ENCODE measurements at places on chromosomes 12 and 14.

DNA sequence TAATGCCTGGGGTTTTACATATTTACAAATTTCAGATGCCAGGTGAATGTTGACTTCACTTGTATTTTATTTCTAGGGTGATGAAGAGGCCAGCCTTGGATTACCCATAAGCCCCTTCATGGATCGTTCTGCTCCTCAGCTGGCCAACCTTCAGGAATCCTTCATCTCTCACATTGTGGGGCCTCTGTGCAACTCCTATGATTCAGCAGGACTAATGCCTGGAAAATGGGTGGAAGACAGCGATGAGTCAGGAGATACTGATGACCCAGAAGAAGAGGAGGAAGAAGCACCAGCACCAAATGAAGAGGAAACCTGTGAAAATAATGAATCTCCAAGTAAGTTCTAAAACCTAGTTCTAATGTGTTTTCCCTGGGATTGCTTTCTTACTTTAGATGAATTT lies 41.3 kb upstream of the SLCO1C1 start:
- no peak for DNase-seq

DNA sequence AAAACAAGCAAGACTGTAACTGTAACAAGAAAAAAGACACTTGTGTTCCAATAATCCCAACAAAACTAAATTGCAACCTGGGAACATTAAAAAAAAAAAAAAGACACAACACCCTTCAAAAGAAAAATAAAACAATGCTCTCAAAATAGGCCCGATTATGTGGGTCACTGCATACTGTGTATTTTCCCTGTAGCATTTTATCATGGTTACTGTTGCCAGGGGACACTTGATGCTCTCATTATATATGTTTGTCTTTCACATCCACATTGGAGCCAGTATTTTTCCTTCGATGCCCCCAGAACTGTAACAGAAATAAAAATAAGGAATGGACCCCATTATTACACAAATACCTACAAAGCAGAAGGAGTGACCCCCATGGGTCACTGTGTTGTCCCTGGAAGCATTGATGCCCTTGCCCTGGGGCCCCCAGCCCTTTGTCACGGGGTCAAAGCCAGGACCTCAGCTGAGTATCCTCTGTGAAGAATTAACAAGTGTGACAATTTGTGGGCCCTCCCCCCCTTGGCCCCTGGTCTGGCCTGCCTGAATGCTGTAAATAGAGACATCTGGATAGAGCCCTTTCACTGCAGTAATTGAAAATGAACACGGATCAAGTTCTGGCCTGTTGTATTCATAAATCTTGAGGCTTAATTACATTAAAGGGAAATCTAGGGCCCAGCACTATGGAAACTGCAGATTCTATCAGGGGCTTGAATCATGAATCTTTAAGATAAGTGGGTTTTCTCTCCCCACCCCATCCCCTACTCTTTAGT lies 72.8 kb downstream of the C12orf42 start:
- no peak for DNase-seq

DNA sequence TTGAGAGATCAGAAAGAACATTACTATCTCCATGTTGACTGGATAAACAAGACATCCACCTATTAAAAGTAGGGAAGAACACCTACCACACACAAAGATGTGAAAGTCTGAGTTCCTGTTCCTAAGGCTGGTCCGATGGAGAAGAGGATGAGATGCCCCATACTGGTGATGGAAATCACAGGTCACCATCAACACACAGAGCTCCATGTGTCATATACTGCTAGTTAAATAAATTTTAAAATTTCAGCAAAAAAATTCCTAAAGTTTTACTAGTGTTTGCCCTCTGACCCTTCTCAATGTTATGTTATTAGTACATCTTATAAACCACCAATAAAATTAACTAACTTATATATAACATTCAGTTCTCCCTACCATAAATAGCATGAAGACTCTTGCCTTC lies 59.1 kb downstream of the KCNA5 start:
- no peak for DNase-seq

- no peak for DNase-seq
These were observed 16.5 kb downstream of the SCNN1A start for GRCh38 chr12:6358881-6359280.

- no peak for DNase-seq
These were observed 12.2 kb downstream of the SMOC1 start for GRCh38 chr14:69891422-69891821.

GRCh38 chr14:99118946-99119345 lies 153.1 kb downstream of the BCL11B start:
- no peak for DNase-seq

DNA sequence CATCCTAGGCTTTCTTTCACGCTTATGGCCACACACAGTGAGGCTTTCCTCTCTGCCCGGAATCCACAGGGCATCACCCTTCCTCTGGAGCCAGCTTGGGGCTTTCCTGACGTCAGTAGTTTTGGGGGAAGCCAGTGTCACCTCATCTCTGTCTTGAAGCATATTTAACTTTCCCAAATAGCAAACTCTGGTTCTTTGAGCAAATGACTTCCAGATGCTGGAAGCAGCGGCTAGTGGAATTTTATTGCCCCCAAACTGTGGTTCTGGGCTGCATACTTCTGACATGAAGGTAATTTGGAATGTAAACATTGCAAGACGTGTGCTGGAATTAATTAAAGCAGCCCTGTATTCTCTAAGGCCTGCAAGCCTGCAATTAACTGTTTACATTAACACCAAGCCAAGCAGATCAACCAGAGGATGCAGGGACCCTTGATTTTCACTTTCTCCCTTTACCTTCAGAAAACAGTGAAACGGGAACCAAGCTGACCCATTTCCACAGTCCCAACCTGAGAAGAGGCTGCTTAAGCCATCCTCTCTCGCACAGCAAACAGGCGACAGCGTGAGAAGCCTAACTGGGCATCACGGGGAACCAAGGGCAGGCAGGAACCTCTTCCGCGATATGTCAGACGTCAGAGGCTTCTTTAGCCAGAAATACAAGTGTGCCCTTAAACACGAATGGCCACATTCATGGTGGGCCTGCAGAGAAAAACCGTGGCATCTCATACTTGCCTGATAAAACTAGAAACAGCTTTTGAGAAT lies 258.4 kb downstream of the CACNA1C start:
- no peak for DNase-seq

- DNase-seq: no peak
These were observed 29.1 kb downstream of the SOCS2 start for GRCh38 chr12:93601591-93601990.

DNA sequence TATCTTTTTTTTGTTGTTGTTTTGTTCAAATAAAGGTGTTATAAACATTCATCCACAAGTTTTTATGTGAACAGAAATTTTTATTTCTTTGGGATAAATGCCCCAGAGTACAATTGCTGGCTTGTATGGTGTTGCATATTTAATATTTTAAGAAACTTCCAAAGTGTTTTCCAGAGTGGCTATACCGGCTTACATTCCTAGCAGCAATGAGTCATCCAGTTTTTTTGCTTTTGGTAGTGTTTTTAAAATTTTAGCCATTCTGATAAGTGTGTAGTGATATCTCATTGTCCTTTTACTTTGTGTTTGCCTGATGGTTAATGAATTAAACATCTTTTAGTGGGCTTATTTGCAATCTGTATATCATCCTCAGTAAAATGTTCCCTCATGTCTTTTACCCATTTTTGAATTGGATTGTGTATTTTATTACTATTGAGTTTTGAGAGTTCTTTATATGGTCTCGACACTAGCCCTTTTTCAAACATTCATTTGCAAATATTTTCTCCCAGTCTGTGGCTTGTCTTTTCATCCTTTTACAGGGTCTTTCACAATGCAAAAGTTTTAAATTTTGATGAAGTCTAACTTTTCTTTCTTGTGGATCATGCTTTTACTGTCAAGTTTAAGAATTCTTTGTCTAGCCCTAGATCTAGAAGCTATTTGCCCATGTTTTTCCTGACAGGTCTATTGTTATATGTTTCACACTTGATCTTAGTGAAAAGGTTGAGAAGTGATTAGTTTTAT lies 29.5 kb downstream of the PPP4R4 start:
- no peak for DNase-seq

DNA sequence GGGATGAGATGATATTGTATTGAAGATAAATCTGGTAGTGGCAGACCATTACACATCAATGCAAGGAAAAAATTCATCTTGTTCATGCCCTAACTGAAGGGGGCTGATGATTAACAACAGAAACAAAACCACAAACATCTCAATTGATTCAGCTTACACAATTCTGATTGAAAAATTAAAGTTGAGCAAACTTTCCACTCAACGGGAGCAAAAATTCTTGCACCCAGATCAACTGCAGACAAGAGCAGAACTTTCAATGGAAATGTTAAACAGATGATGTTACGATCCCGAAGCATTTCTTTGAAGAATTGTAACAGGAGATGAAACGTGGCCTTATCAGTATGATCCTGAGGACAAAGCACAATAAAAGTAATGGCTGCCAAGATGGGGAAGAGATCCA lies 172.4 kb upstream of the SOX5 start:
- no peak for DNase-seq

DNA sequence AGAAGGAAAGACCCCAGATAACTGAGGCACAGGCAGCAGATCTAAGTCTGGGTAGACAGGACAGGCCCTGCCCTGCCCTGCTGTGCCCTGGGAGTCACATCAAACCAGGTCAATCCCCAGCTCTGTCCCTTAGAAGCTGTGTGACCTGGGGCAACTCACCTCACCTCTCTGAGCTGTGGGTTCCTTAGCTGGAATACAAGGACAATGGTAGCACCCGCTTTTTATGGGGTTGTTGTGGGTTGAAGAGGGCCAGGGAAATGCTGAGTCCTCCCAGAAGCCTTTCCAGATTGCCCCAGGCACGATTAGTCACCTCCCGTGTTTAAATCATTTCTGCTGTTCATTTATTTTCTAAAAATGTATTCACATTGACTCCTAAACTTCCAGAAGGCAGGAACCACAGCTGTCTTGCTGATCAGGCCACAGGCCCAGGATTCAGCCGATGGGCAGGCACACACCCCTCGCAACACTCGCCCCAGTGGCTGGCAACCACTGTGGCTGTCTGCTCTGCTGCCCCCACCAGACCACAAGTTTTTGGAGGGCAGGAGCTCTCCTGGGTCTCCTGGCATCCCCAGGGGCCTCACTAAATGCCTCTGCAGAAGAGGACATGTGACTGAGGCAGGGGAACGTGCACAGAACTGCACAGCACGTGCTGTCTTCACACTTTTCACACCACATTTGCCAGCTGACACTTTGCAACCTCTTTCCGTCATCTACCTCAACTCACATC lies 3.0 kb downstream of the SELPLG start:
- DNase-seq: no peak

DNA sequence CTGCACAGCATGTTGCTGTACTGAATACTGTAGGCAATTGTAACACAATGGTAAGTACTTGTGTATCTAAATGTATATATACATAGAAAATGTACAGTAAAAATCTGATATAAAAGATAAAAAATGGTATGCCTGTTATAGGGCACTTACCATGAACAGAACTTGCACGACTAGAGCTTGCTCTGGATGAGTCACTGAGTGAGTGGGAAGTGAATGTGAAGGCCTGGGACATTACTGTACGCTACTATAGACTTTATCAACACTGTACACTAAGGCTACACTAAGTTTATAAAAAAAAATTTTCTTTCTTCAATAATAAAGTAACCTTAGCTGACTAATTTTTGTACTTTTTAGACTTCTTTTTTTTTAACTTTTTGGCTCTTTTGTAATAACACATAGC lies 24.2 kb upstream of the NEDD1 start:
- DNase-seq: no peak

- DNase-seq: no peak
These were observed 3.0 kb downstream of the GALNT4 start for GRCh38 chr12:89521364-89522223.

DNA sequence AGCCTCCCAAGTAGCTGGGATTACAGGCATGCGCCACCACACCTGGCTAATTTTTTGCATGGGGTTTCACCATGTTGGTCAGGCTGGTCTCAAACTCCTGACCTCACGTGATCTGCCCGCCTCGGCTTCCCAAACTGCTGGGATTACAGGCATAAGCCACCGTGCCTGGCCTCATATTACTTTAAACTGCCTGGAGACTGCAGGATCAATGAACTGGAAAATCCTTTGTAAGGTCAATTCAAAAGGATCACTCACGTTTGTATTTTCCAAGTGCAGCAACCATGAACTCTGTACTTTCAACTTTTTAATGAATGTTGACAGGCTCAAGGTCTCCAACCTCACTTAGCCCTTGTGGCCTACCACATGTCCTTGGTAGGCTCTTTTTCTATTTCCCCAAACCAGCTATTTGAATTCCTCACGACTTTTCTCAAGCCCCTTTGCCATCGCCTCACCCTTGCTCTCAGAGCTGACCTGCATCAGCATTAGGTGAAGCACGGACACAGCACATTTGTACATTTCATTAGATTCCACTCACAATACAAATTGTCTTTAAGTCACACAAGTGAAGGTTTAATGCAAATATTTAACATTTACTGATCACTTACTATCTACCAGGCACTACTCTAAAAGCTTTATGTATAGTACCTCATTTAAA lies 42.2 kb upstream of the GCH1 start:
- DNase-seq: no peak

DNA sequence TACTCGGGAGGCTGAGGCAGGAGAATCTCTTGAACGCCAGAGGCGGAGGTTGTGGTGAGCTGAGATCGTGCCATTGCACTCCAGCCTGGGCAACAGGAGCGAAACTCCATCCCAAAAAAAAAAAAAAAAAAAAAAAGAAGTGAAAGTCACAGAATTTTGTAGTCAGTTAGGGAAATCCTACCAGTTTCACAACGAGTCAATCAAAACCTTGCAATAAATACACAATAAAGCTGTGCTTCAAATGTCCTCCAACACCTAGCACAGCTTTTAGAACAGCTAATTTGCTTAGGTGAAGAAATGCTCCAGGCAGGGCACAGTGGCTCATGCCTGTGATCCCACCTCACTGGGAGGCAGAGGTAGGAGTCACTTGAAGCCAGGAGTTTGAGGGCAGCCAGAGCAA lies 112.8 kb upstream of the ATF7IP start:
- DNase-seq: no peak

DNA sequence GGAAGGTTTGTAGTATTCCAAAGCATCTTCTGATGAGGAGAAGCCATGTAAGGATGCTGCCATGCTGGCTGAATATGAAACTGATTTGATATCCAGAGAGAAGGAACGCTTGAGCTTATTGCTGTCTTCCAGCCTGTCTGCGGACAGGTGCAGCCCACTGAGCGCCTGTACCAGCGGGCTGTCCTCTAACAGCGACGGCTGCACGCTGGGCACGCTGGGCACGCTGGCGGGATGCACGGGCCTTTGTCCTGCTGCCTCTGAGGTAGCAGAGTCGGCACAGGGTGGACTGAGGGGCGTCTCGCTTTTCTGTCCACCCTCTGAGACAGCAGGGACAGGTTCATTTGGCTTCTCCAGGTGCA lies 85.2 kb downstream of the DUSP16 start:
- DNase-seq: no peak

GRCh38 chr12:25833657-25834056 lies 124.8 kb upstream of the RASSF8 start:
- no peak for DNase-seq

GRCh38 chr14:100158566-100159093 lies 815 bp downstream of the DEGS2 start:
- DNase-seq: no peak

DNA sequence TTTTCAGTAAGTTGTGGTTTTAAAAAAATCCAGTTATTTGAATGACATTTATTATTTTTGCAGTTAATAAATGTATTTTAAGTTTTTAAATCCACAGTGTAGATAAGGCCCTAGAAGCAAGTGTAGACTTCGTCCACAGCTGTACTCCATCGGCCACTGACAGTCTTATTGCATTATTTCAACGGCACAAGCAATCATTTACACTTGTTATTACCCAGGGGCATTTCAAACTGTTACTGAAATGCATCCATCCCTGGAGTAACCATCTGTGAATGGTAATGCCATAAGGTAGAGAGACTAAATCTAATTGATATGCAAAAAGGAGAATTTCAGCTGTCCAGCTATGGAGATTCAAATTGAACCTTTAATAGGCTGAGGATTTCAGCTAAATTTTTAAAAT lies 48.4 kb downstream of the BICD1 start:
- DNase-seq: no peak

All from stimulated activated CD8-positive, alpha-beta memory T cell treated with anti-CD3 and anti-CD28 coated beads, Interleukin-4, amount 100 ng/mL, for 1 hour (primary cell).